Retinal pigment epithelial cell (primary cell): ENCODE measurements at places on chromosomes 7 and 10.

- DNase-seq, result no peak
These were observed 392 bp upstream of the UCN3 start for GRCh38 chr10:5364374-5364773.

DNA sequence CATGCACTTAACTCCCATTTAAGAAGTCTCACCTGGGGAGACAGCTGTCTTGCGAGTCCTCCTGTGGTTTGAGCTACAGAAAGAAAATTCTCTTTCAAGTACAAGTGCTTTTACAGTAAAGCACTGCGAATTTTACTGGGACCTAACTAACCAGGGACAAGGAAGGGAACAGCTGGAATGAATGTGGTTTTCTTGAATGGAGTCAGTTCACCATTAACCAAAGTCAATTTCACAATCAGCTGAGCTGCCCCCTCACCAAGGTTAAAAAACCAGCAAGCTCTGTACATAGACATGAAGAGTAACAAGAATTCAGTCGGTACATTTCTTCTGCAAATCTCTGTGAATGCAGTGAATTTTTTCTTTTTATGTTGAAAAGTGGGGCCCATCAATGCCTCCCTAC, 56.3 kb downstream of the GFRA1 start:
- no peak for DNase-seq

DNA sequence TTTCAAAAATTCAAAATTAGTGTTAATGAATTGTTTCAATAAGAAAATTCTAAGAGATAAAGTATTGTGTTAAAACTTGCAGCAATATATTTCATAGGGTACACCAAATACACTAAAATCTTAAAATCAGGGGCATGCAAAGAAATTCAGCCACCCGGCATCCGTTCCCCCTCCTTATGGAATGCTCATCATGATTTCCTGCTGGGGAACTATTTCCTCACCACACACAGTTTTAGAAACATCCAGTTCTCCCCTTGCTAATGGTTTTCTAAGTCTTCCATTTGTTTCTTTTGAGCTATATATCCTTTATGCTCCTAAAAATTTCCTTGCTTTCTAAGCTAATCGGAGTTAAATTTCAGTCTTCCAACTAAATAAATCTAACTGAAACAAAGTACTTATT, 60.7 kb downstream of the CHCHD3 start:
- DNase-seq, result no peak

GRCh38 chr10:87053111-87053510, 33.0 kb downstream of the FAM25A start:
- DNase-seq, result no peak

DNA sequence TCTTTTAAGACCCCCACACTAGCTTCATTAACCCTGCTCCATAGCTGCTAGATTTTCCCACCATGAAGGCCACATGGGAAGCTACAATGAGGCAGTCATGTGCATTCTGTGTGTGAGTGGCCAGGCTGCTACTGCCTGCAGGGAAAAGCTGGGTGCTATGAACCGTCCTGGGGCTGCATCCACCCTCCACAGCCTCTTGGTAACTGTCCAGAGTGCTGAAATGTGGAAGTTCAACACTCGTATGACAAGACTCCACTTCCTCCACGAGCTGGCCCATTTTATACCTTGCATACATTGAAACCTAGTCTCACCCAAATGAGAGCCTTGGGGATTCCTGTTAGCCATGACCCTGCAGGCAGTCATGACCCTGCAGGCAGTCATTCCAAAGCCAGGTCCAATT, 59.4 kb downstream of the CUZD1 start:
- peak; percentile 6 for DNase-seq

GRCh38 chr10:114767101-114767985, 54.2 kb upstream of the FHIP2A start:
- no peak for DNase-seq

- no peak for DNase-seq
These were observed 11.8 kb downstream of the CPED1 start for GRCh38 chr7:121000081-121000983.

DNA sequence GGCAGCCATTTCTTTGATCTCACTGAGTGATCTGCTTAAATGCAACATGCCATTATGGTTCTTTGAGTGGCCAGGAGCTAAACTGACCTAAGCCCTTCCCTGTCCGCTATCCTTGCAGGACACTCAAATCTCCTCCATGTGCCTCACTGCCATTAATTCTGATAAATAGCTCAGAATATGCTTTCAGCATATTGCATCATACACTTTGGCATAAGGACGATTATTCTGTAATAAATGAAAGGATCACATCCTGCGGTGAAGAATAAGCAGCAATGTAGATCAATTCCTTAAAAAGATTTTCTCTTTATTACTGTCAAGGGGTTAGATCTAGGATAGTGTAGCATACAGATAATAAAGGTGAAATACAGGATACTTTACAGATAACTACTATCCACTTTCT, 231.8 kb upstream of the CTBP2 start:
- DNase-seq, result no peak

GRCh38 chr10:131997366-131998049, 15.8 kb upstream of the BNIP3 start:
- peak; percentile 10 for DNase-seq

- no peak for DNase-seq
These were observed 15.9 kb downstream of the CAMK2B start for GRCh38 chr7:44309271-44310091.

GRCh38 chr10:5199398-5199797, 2.8 kb downstream of the AKR1C4 start:
- no peak for DNase-seq

GRCh38 chr7:123748171-123748733, 551 bp downstream of the WASL start:
- no peak for DNase-seq

DNA sequence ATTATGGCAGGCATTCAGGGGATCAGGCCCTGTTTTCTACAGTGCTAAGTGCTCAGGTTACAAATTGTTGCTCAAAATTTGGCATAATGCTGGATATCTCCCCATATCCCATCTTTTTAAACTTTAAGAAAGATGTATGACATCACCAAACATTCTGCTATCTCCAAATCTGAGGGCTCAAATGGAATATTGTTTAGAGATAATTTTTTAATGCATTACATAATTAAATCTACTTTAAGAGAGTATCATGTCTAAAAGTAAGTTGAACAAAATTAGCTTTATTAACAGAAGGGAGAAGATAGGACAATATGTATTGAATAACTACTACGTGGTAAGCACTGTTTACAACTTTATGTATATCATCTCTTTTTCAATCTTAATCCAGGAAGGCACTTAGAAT, 13.9 kb downstream of the NT5C3A start:
- DNase-seq, result no peak

GRCh38 chr10:14318007-14318406, 12.7 kb downstream of the FRMD4A start:
- DNase-seq, result no peak

GRCh38 chr7:139094596-139094995, 14.9 kb downstream of the ZC3HAV1 start:
- DNase-seq, result no peak

GRCh38 chr10:97690133-97690532, 3.1 kb upstream of the AVPI1 start:
- DNase-seq, result no peak

DNA sequence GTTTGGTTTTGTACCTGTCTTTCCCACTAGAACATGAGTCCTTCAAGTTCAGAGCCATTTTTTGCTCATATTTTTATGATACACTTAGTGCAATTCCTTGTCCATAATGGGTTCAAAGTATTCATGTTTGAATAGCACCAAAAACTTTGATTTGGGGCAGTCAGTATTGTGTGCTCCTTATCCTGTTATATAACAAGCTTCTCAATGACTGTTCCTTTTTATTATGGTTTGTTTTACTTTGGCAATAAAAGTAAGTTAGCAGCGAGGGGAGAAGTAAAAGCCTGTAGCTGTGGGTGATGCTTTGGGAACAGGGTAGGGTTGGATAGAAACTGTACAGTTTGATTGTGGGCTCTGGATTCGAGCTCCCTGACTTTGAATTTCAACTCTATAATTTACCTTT, 174.4 kb upstream of the PCLO start:
- no peak for DNase-seq

DNA sequence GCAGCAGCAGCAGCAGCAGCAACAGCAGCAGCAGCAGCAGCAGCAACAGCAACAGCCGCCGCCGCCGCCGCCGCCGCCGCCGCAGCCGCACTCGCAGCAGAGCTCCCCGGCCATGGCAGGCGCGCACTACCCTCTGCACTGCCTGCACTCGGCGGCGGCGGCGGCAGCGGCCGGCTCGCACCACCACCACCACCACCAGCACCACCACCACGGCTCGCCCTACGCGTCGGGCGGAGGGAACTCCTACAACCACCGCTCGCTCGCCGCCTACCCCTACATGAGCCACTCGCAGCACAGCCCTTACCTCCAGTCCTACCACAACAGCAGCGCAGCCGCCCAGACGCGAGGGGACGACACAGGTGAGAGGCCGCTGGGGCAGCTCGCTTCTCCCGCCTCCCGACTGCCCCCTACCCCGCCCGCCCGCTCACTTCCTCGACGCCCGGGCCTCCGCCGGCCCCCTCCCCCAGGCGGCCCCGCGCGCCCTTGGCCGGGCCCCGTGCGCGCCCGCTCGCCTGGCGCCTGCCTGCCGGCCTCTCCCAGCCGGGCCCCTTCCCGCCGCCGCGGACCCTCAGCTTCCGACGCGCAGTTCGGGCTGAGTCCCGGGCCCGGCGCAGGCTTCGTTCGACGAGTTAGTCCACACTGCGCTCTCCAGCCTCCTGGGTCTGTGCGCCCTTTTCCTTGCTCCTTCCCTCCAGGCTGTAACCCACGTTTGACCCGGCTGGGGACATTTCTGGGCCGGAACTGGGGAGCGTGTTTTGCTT, 882 bp downstream of the DLX6 start:
- DNase-seq, result no peak

- no peak for DNase-seq
These were observed 147.3 kb downstream of the PFKFB3 start for GRCh38 chr10:6349846-6350535.

- DNase-seq, result peak; percentile 56
These were observed 33.1 kb downstream of the ZMIZ1 start for GRCh38 chr10:79101560-79102497.

GRCh38 chr10:49622426-49623425, 8.9 kb downstream of the CHAT start:
- no peak for DNase-seq

- DNase-seq, result peak; percentile 11
These were observed 83.6 kb downstream of the LRRN3 start for GRCh38 chr7:111174510-111174909.

GRCh38 chr10:131620314-131620713, 280.5 kb upstream of the PPP2R2D start:
- no peak for DNase-seq

DNA sequence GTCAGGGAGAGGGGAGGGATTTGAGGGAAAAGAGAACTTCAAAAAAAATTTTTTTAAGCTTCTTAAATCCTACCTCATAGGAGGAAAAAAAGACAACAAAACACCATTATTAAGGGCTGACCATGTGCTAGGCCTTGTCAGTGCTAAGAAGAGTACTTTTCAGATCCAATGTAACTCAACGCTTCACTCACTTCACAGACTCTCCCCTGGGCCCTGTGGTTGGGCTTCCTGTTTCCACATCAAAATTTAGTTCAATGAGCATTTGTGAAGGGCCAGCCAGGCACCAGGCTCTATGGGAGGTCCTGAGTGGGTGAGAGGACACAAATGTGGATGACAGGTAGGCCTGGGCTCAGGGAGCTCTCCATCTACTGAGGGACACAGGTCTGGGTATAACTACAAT, 249.8 kb downstream of the PTEN start:
- no peak for DNase-seq

GRCh38 chr10:5805711-5806110, 7.5 kb downstream of the GDI2 start:
- DNase-seq, result no peak
